Hematopoietic multipotent progenitor cell (in vitro differentiated cells): ENCODE measurements at places on chromosomes 1 and 21. TPM values are rescaled to one million over a fixed set of nuclear protein-coding genes. Genes with fewer than 3 reads are reported as not detected.

DNA sequence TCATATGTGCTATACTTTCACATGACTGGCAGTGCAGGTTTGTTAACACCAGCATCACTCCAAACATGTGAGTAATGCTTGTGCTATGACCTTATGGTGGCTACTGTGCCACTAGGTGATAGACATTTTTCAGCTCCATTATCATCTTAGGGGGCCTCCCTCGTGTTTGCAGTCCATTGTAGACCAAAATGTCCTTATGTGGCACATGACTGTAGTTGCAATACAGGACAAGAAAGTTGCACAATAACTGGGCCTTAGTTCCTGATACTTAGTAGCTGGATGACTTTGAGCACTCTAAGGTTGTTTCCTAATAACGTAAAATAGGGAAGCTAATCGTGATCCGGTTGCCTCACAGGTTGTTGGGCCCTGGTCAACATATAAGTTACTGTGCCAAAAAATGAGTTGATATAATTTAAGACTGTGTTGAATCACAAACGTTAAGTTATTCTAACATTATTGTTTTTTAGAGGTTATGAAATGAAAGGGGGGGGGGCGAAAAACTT is 511 bp upstream of the SNX27 start:
- DNase-seq: no peak

DNA sequence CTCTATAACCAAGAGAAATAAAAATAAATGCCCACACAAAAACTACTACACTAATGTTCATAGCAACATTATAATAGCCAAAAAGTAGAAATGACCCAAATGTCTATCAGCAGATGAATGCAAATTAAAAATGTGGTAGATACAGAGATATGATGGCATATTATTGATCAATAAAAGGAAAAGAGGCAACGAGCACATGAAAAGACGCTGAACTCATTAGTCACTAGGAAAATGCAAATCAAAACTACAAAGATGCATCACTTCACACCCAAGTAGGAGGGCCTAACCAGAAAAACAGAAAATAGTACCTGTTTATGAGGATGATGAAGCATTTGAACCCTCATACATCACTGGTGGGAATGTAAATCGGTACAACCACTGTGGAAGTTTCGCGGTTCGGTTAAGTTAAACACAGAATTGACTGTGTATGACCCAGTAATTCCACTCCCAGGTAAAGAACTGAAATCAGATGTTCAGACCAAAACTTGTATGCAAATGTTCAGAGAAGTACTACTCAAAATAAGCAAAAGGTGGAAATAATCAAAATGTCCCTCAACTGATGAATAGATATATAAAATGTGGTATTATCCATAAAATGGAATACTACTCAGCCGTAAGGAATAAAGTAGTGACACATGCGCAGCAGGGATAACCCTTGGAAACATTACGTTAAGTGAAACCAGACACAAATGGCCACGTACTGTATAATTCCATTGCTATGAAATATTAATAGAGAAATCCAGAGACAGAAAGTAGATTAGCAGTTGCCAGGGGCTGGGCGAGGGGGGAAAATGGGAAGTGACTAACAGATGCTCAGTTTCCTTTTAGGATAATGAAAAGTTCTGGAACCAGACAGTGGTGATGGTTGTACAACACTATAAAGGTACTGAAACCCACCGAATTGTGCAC is 3.1 kb downstream of the USP48 start:
- DNase-seq: no peak

GRCh38 chr1:85585799-85586198 is 5.2 kb downstream of the CCN1 start:
- no peak for DNase-seq

DNA sequence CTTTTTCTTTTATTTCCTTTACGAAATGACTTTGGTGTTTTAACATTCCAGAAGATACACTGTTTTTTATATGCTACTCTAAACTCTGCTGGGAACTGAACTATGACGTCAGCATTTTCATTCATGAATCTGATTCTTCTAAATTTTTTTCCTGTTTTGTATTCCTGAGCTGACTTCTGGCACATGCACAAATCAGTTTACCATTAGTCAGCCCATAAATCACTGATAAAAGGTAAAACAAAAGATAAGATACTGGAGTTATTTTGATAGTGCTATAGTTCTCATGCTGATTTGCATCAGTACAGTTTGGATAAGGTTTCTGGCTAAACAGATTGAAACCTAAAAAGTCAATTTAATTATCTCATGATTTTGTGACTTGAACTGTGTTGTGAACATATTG is 10.4 kb downstream of the CAMTA1 start:
- no peak for DNase-seq

- DNase-seq: no peak
These were observed 43.4 kb upstream of the COL6A2 start for GRCh38 chr21:46054451-46054881.

- no peak for DNase-seq
These were observed 10.6 kb upstream of the TTC34 start for GRCh38 chr1:2812136-2812535.

The SLC25A34 gene
- 1.3 TPM for total RNA-seq

The PGLYRP3 gene
- not detected for total RNA-seq

- DNase-seq: no peak
These were observed 41.9 kb upstream of the MCOLN3 start for GRCh38 chr1:85090225-85090624.

The HAO2 gene
- not detected for total RNA-seq

DNA sequence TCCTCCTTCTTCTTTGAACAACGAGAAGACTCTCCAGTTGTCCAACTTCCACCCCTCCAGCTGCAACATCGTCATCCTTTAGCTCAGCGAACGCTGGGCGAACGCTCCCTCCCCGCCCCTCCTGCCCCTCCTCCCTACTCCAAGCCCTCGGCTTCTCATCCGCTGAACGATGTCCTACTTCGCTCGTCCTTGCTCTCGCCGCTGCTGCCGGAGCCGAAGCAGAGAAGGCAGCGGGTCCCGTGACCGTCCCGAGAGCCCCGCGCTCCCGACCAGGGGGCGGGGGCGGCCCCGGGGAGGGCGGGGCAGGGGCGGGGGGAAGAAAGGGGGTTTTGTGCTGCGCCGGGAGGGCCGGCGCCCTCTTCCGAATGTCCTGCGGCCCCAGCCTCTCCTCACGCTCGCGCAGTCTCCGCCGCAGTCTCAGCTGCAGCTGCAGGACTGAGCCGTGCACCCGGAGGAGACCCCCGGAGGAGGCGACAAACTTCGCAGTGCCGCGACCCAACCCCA is at the start of gene BCAN:
TSS of gene BCAN (plus strand) at position 357 of the 504 bp plus-strand sequence. CDS start 3,938 bp downstream, outside the sequence.
- DNase-seq: no peak

- DNase-seq: no peak
These were observed 2.2 kb upstream of the FYB2 start for GRCh38 chr1:56821462-56821797.

The UTS2 gene
- not detected for total RNA-seq

DNA sequence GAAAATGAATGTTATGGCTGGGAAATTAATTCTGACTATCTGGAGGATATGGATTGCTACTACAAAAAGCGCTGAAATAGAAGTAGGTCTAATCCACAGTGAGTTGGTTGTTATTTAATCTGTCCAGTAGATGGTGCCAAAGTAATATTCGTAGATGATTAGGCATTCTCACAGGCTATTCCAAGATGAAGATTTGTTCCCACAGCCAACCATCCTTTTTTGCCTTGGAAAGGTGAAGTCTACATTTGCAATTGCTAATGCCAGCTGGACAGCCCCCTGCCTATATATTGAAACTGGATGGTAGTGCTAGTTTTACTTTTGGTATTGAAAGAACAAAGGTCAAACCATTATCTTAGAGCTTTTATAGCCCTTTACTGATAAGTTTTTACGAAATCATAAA is 43.8 kb downstream of the RBM11 start:
- no peak for DNase-seq

The ANKRD45 gene
- under 0.01 TPM for total RNA-seq

The AIRE gene
- total RNA-seq: 0.27 TPM

DNA sequence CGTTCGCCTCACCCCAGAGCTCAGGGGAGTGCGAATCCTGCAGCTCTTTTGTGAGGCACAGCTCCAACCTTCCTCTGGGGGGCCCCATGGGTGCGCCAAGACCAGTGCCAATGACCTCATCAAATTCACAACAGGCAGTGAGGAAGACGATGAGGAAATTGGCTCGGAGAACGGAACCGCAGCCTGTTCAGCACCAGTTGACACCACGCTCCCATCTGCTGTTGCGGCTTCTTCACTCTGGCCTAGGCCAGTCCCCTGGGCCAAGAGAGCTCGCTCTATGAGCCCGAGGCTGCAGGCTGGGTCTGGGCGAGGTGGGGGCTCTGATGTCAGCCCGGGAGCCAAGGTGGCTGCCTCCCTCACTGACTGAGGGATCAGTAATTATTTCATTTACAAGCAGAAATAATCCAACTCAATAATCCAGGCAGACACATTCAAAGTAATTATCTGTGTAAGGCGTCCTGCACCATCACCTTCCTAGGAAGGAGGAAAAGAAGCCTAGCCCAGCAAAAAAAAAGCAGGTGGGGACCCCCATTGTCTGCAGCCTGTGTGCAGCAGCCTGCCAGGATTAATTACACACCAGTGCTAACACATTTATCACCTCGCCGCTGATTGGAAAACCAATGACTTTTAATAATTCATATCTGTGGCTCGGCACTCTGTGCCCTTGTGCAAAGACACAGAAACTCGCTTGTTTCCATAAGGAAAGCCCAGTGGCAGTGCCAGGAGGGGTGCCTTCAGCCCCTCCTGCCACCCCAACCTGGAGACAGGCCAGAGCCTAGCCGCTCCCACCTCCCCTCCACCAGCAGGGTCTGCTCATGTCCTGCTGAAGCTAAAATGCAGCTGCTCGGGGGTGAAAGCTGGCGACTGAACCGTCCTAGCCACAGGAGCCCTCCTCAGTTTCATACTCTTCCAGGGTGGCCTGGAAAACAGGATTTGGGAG is 1.9 kb downstream of the PLEKHA6 start:
- peak; percentile 72 for DNase-seq

DNA sequence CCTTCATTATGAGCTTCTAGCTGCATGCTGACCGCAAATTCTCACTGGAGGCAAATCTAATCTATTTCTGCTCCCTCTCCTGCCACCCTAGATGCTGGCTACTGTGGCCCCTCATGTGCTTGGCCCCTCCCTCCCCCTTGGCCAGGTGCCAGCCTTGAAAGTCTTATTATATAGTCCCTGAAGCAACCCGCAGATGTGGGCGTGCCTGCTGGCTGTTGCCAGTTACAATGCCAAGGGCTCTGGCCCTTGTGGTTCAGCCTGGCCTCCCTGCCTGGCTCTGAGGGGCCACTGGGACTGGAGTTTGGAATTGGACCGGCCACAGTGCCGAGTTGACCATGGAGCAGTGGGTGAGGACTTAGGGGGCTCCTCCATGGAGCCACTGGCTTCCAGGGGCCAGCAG is 78.9 kb upstream of the ACTRT2 start:
- no peak for DNase-seq

GRCh38 chr1:9135073-9135836 is 6.4 kb upstream of the GPR157 start:
- DNase-seq: no peak

The ADGRL4 gene
- not detected for total RNA-seq

The CD48 gene
- total RNA-seq: 18.0 TPM

DNA sequence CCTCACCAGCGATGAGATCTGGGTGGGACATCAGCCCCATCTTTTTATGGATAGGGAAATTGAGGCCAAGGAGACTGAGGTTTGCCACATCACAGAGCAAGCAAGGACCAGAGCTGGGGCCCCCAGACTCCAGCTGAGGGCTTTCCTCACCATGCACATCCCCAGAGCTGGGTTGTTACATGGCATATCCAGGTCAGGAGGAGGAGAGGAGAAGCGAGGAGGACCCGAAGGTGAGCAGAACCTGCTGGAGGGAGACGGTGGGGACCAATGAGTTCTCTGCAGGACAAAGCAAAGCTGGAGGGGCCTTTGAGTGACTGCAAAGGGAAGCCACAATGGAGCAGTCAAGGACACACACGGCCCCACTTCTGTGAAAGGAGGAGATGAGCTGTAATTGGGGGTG is 255.5 kb upstream of the CSF3R start:
- no peak for DNase-seq

The ARMH1 gene
- 339 TPM for total RNA-seq

DNA sequence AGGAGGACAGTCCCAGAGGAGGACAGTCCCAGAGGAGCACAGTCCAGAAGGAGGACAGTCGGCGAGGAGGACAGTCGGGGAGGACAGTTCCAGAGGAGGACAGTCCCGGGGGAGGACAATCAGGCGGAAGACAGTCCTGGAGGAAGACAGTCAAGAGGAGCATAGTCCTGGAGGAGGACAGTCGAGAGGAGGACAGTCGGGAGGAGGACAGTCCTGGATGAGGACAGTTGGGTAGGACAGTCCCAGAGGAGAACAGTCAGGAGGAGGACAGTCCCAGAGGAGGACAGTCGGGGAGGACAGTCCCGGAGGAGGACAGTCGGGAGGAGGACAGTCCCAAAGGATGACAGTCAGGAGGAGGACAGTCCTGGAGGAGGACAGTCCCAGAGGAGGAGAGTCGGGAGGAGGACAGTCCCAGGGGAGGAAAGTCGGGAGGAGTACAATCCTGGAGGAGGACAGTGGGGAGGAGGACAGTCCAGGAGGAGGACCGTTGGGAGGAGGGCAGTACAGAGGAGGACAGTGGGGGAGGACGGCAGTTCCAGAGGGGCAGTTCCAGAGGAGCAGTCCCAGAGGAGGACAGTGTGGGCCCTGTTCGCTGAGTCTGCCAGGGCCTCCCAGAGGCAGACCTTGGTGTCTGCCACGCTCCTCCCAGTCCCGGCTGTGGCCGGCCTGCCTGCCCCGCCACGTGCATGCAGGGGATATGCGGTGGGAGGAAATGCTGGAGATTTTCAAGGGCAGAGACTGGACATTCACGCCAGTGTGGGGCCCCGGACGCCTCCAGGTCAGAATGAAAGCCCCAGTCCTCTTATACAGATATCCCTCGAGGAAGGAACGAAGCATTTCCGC is 183.8 kb upstream of the ARHGEF16 start:
- no peak for DNase-seq

DNA sequence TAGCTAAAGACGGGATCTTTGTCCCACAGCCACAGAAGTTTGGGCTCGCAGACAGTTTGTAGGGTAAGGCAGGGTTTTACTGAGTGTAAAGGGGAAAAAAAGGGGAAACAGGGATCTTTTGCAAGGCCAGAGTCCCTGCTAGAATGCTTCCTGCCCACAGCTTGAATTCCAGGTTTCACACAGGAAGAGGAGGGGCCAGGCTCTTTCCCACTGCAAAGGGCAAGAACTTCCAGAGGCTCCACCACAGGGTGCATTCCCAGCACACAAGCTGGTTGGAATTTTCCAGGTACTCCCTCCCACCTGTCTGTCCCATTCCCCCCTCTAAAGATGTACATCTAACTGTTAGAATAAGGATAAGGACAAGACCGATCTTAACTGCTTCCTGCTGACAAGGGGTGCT is 1126.9 kb downstream of the KCNT2 start:
- DNase-seq: no peak

DNA sequence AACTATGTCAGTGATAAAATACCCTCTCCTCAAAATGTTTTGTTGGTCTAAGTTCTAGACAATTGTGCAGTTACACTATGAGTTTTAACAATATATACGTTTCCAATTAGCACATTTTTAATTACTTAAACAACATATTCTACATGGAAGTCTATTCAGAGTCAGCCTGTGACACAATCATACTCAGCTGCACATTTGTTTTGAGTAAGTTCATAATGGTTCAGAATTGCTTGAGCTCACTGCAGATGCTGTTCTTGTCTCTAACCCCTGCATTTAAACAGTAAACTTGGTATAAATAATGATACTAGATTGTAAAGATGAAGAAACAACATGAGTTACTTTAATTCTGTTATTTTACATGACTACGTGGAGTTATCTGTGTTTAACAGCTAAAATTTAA is 30.6 kb downstream of the CDKN2C start:
- DNase-seq: no peak

The FCRL5 gene
- 1.1 TPM for total RNA-seq

The FAM177B gene
- 0.27 TPM for total RNA-seq

The CYP4A22 gene
- total RNA-seq: under 0.01 TPM

GRCh38 chr1:3364551-3364950 is 89.9 kb upstream of the ARHGEF16 start:
- DNase-seq: no peak
